Camera-type eye (tissue), 1 donor: ENCODE measurements at places on chromosomes 16 and 17. TPM values are rescaled to one million over a fixed set of nuclear protein-coding genes. Genes with fewer than 3 reads are reported as not detected.

The CMTM2 gene
- not detected for total RNA-seq

The CDK10 gene
- total RNA-seq: 60.5 TPM

The EARS2 gene
- total RNA-seq: 32.5 TPM

The ACSM2A gene
- not detected for total RNA-seq

The CDH16 gene
- total RNA-seq: not detected

The ATP2A3 gene
- total RNA-seq: 10.7 TPM
